ENCODE measurements at places on chromosomes 2 and 18. TPM values are rescaled to one million over a fixed set of nuclear protein-coding genes. Genes with fewer than 3 reads are reported as not detected.

Gene UNC80
- total RNA-seq: 0.12 TPM

Gene VRK2
- 28.9 TPM for total RNA-seq

Gene CYTIP
- total RNA-seq: 2.3 TPM

Gene CPO
- total RNA-seq: 0.31 TPM

Gene DNER
- total RNA-seq: 38.5 TPM

Gene CTLA4
- not detected for total RNA-seq

Gene CCDC74B
- total RNA-seq: 0.72 TPM

Gene LIMS3
- total RNA-seq: 8.7 TPM

Gene SERPINB12
- not detected for total RNA-seq

Gene TMEM247
- total RNA-seq: not detected

Gene PROKR1
- total RNA-seq: not detected

Gene RFTN2
- total RNA-seq: 9.8 TPM

Gene KDM3A
- total RNA-seq: 41.3 TPM

Gene CNOT11
- 60.5 TPM for total RNA-seq

Gene PRADC1
- 79.3 TPM for total RNA-seq

Gene UBE2E3
- total RNA-seq: 57.7 TPM

Gene MAP3K19
- total RNA-seq: not detected

Gene PELI1
- total RNA-seq: 12.4 TPM

Gene PDE1A
- 14.5 TPM for total RNA-seq

Gene TMEM198
- 3.2 TPM for total RNA-seq

Gene COLEC11
- 25.1 TPM for total RNA-seq

Gene C2orf76
- total RNA-seq: 13.0 TPM

Gene ALK
- 0.06 TPM for total RNA-seq

Gene CCDC85A
- total RNA-seq: 2.0 TPM

Gene AQP12A
- not detected for total RNA-seq

Gene EML6
- 1.0 TPM for total RNA-seq

Gene C1QL2
- not detected for total RNA-seq

Gene KIF1A
- total RNA-seq: 59.3 TPM

Gene HTR2B
- total RNA-seq: 6.4 TPM

Gene LRP2
- total RNA-seq: 0.24 TPM

Gene NEU2
- total RNA-seq: not detected

Gene CAPN14
- total RNA-seq: 0.11 TPM

Gene TCF23
- 0.11 TPM for total RNA-seq

Gene PLCD4
- total RNA-seq: 0.79 TPM

Gene SOCS6
- total RNA-seq: 18.6 TPM

Data from right cardiac atrium (tissue), 5 donors.